WTC11 (cell line): ENCODE measurements at places on chromosomes 6 and 20.
A peak's percentile ranks its signal among the peaks of the same experiment; 100 is the strongest.

- no peak overlapping the region for H3K4me3 ChIP-seq
- peaks cover 67% of the 10 kb centered on the region for H3K4me1 ChIP-seq
- H3K36me3 ChIP-seq: peaks cover 45% of the 10 kb centered on the region
- no peak for DNase-seq
- peak overlapping the region; percentile 40; the same call in 1 of the 2 replicates for H3K27ac ChIP-seq
- no peaks in the 10 kb centered on the region for H3K27me3 ChIP-seq
Observed at GRCh38 chr20:17660667-17661066, 21.4 kb downstream of the RRBP1 start.

GRCh38 chr20:9447182-9447581 is 67.2 kb upstream of the LAMP5 start:
- H3K36me3 ChIP-seq: 0 out of 2 replicates have a peak, but pooled peaks cover 2% of the 10 kb centered on the region
- H3K27ac ChIP-seq: no peak overlapping the region
- peaks cover 13% of the 10 kb centered on the region for H3K4me1 ChIP-seq
- no peaks in the 10 kb centered on the region for H3K27me3 ChIP-seq
- DNase-seq: no peak

- no peak overlapping the region for H3K4me3 ChIP-seq
- no peaks in the 10 kb centered on the region for H3K27me3 ChIP-seq
- no peak overlapping the region for H3K27ac ChIP-seq
- no peak for DNase-seq
- H3K36me3 ChIP-seq: no peaks in the 10 kb centered on the region
Observed at GRCh38 chr6:31074401-31074800, 38.0 kb downstream of the C6orf15 start.

- peaks cover 15% of the 10 kb centered on the region for H3K4me1 ChIP-seq
- no peaks in the 10 kb centered on the region; the same call in 1 of the 2 replicates for H3K27me3 ChIP-seq
- H3K27ac ChIP-seq: no peak overlapping the region
- DNase-seq: no peak
- H3K36me3 ChIP-seq: peaks cover 16% of the 10 kb centered on the region
- no peak overlapping the region for H3K4me3 ChIP-seq
Observed at GRCh38 chr6:82494367-82494766, 130.8 kb downstream of the TPBG start.

- H3K4me3 ChIP-seq: no peak overlapping the region
- peaks cover 36% of the 10 kb centered on the region for H3K4me1 ChIP-seq
- peak overlapping the region; percentile 6; the same call in 1 of the 2 replicates for H3K27ac ChIP-seq
- H3K27me3 ChIP-seq: no peaks in the 10 kb centered on the region; the same call in 1 of the 2 replicates
- DNase-seq: no peak
Observed at GRCh38 chr6:53840027-53840426, 45.2 kb downstream of the LRRC1 start.

GRCh38 chr6:79240509-79240908 is 6.0 kb upstream of the HMGN3 start:
- H3K36me3 ChIP-seq: peaks cover 4% of the 10 kb centered on the region; the same call in 1 of the 2 replicates
- H3K27me3 ChIP-seq: no peaks in the 10 kb centered on the region; the same call in 1 of the 2 replicates

DNA sequence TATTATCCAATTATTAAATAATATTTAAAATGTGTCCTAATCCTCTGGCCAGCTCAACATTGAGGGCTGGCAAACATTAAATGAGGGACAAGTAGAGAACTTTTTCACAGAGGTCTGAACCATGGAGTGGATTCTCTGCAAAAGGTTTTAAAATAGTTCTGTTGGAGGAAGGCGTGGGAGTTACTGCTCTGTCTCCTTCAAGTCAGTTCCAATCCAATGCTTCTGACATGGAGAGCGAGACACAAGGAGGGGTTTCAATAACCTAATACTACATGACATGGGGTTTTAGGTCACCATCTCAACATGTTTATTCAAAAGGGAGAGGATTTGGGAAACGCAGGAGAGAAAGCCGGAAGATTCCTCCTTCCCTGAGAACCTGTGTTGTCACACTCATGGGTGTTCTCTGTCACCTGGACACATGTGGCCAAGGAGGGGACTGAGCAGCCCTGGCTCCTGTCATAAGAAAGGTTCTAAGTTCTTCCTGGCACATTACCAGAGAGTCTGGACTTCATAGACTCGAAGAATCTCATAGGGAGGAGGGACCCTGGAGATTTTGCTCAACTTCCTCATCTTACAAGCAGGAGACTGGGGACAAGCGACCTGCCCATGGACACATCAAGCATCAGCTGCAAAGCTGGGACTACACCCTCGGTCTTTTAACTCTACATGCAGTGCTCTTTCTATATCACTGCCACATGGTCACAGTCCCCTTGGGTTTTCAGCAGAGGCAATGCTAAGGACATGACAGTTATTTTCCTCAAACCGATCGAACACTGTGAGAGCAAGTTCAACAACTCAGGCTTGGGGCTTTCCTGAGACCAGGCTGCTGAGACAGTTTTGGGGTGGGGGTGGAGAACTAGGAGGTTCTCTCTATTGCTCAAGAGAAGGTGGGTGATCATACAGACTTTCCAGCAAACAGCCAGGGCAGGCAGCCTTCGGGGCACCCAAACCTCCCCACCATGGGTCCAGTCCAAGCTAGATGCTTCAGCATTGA is 38.6 kb downstream of the PRDM1 start:
- H3K27ac ChIP-seq: no peak overlapping the region
- H3K27me3 ChIP-seq: no peaks in the 10 kb centered on the region
- H3K36me3 ChIP-seq: no peaks in the 10 kb centered on the region
- peaks cover under 1% of the 10 kb centered on the region; the same call in 1 of the 2 replicates for H3K4me1 ChIP-seq

DNA sequence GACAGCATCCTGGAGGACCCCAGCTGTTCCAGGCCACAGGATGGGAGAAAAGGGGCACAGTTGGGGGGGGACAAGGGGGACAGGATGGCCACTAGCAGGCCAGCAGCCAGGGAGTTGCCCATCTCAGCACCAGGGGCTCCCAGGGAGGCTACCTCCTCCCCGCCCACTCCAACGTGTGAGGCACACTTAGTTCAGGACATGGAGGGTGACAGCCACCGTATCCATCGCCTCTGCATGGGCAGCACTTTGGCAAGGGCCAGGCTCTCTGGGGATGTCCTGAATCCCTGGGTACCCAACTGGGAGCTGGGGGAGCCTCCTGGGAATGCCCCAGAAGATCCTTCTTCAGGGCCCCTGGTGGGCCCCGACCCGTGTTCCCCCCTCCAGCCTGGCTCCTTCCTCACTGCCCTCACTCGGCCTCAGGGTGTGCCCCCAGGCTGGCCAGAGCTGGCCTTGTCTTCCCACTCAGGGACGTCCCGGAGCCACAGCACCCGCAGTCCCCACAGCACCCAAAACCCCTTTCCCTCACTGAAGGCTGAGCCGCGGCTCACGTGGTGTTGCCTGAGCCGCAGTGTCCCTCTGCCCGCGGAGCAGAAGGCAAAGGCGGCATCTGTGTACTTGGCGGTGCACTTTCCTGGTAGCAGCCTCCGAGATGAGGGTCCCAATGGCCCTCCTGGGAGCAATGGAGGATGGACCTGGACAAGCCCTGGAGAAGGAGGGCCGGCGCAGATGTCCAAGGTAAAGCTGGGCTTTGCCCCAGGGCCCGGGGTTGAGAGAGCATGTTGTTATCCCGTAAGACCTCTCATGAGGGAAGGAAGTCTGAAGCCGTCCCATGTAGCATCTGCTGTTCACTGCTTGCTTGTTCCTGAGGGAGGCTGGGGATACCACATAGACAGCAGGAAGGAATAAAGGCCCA is 30.7 kb downstream of the ZNF831 start:
- no peak for DNase-seq
- H3K4me3 ChIP-seq: no peak overlapping the region
- no peaks in the 10 kb centered on the region; the same call in 1 of the 2 replicates for H3K27me3 ChIP-seq
- no peak overlapping the region for H3K27ac ChIP-seq
- H3K36me3 ChIP-seq: no peaks in the 10 kb centered on the region
- H3K4me1 ChIP-seq: no peaks in the 10 kb centered on the region

GRCh38 chr6:85537055-85537494 is 56.6 kb downstream of the SNX14 start:
- DNase-seq: no peak
- no peak overlapping the region for H3K4me3 ChIP-seq

GRCh38 chr20:43009532-43009931 is 180.2 kb downstream of the PTPRT start:
- H3K36me3 ChIP-seq: no peaks in the 10 kb centered on the region
- no peak for DNase-seq
- peaks cover 8% of the 10 kb centered on the region for H3K4me1 ChIP-seq
- no peak overlapping the region for H3K27ac ChIP-seq
- no peak overlapping the region for H3K4me3 ChIP-seq

GRCh38 chr20:63625771-63626423 is 1.0 kb downstream of the GMEB2 start:
- H3K27me3 ChIP-seq: peaks cover under 1% of the 10 kb centered on the region; the same call in 1 of the 2 replicates
- peaks cover 22% of the 10 kb centered on the region for H3K4me1 ChIP-seq
- no peaks in the 10 kb centered on the region for H3K36me3 ChIP-seq

DNA sequence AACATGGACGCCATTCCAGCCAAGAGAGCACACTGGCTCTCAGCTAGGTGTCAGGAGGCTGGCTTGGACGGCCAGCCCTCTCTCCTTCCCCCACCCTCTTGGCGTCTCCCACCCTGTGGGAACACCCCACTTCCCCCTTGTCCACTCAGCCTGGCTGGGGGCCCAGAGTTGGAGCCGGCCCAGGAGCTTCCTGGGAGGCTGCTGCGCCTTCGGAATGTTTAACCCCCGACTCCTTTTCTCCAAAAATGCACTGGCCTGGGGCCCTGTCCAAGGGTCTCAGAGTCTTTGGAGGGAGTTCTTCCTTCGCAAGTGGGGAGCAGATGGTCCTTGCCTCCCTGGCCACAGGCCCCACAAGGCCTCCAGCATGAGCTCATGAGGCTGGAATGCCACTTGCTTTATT is 4.1 kb downstream of the ADAM33 start:
- no peak overlapping the region for H3K4me3 ChIP-seq
- DNase-seq: no peak
- H3K27me3 ChIP-seq: peaks cover 28% of the 10 kb centered on the region
- no peak overlapping the region for H3K27ac ChIP-seq

- H3K27ac ChIP-seq: no peak overlapping the region
- no peaks in the 10 kb centered on the region; the same call in 1 of the 2 replicates for H3K27me3 ChIP-seq
- peaks cover 36% of the 10 kb centered on the region for H3K4me1 ChIP-seq
- no peak overlapping the region for H3K4me3 ChIP-seq
- H3K36me3 ChIP-seq: no peaks in the 10 kb centered on the region
- DNase-seq: no peak
Observed at GRCh38 chr6:89485320-89485719, 52.4 kb downstream of the ANKRD6 start.

- H3K27ac ChIP-seq: no peak overlapping the region
- DNase-seq: no peak
- peaks cover 17% of the 10 kb centered on the region for H3K4me1 ChIP-seq
- peak overlapping the region; percentile 97 for H3K4me3 ChIP-seq
Observed at GRCh38 chr20:45363611-45364492, 896 bp downstream of the SYS1 start.

DNA sequence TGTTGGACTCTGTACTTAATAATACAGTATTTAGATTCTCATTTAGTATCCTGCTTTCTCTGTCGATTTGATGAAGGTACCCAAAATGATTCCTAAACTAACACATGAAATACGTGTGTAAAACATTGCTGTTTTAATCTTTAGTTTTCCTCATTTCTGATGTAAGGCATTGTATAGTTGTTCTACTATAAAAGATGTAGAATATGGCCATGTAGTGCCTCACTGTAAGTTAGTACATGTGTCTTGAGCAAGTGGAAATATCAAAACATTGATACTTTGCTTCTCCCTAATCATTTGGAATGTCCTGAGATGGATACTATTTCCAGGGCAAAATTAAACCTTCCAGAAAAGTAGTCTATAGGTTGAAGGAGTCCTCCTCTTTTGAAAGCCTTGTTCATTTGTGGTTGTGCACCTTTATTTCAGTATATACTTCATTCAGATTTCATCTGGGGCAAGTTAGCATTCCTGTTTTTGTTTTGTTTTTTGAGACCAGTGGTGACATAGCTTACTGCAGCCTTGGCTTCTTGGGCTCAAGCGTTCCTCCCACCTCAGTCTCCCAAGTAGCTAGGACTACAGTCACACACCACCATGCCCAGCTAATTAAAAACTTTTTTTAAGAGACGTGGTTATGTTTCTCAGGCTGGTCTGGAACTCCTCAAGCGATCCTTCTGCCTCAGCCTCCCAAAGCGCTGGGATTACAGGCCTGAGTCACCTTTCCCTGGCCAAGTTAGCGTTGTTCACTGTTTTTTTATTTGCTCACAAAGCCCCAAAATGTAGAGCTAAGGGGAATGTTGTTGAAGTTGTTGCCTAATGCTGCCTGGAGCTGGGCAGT is 11.6 kb downstream of the SRSF3 start:
- no peaks in the 10 kb centered on the region for H3K27me3 ChIP-seq
- H3K27ac ChIP-seq: peak overlapping the region; percentile 64
- DNase-seq: peak; percentile 8
